ENCODE measurements at places on chromosomes 1 and 21.

DNA sequence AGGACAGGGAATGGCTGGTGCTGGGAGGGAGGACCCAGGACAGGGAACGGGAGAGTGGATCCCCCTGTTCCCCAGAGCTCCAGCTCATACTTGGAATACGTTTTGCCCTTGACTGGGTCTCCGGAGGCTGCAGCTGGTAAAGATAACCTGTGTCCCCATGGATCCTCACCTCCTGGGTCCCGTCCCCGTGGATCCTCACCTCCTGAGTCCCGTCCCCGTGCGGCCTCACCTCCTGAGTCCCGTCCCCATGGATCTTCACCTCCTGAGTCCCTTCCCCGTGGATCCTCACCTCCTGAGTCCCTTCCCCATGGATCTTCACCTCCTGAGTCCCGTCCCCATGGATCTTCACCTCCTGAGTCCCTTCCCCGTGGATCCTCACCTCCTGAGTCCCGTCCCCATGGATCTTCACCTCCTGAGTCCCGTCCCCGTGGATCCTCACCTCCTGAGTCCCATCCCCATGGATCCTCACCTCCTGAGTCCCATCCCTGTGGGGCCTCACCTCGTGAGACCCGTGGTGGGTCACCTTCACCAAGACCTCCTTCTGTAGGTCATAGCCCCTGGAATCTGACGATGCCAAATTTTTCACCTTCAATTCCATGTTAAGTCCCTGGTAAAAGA lies 61.4 kb downstream of the SCCPDH start:
- DNase-seq = no peak

GRCh38 chr21:31530897-31531705 lies 128.4 kb upstream of the SOD1 start:
- DNase-seq = peak; percentile 78

GRCh38 chr21:31752967-31753366 lies 21.0 kb upstream of the SCAF4 start:
- no peak for DNase-seq

DNA sequence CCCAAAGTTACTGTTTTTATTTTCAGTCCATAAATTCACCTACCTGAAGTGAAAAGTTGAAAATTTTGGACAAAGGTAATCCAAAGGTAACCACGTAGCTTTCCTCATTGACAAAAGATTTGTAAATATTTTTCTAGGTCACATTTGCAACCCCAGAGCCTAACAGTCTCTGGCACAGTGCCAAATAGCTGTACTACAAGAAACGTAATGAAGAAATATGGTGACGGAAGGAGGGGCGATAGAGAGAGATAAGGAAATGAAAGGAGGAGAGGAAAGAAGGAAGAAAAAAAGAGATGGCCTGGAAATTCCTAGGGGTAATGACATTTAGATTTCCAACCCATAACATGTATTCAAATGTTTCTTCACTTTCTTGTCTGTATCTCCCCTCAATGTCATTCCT lies 159.4 kb downstream of the BARHL2 start:
- DNase-seq = no peak

GRCh38 chr1:107879346-107879745 lies 85.6 kb downstream of the VAV3 start:
- DNase-seq = no peak

GRCh38 chr1:184021728-184022127 lies 15.8 kb downstream of the COLGALT2 start:
- DNase-seq = peak; percentile 65
